NCI-H1092 (cell line): ENCODE measurements at places on chromosomes 2 and 18.

DNA sequence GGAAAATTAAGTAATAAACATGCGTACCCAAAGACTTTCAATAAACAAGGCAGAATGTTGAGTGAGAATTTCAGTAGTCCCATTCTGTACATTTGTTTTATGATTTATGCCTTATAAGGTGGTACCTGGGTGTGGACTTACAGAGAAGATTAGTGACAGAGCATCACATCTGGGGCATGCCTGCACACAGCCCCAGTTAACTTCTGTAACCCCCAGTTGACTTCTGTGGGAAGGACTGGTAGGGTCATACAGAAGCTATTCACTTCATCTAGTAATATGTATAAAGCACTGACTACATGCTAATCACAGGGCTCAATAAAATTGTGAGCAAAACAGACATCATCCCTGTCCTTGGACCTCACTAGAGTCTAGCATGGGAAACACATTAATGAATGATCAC lies 16.1 kb downstream of the MREG start:
- DNase-seq, result no peak

GRCh38 chr2:98441706-98442450 lies 2.8 kb upstream of the INPP4A start:
- DNase-seq, result no peak

GRCh38 chr2:16774980-16775898 lies 109.6 kb upstream of the CYRIA start:
- no peak for DNase-seq

GRCh38 chr2:195468771-195469170 lies 188.3 kb upstream of the SLC39A10 start:
- DNase-seq, result no peak

- DNase-seq, result no peak
Measured at GRCh38 chr2:202355993-202356505, 20.1 kb upstream of the BMPR2 start.

DNA sequence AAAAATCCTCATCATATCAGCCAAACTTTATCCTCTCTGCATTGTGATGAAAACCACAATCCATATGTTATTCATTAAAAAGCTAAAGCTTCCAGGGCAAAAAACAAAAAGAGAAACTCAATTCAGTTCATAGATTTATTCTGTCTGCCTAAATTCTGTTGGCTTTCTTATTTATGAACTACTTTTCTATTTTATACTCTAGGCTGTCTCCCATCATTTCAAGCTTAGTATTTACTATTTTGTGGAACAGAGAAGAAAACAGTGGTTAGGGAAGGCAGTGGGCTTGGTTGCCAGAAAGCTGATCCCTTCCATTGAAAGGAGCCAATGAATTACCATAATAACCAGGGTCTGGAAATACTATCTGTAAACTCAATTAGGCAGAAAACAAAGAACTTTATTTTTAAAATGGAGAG lies 71.8 kb downstream of the RAPH1 start:
- DNase-seq, result no peak

DNA sequence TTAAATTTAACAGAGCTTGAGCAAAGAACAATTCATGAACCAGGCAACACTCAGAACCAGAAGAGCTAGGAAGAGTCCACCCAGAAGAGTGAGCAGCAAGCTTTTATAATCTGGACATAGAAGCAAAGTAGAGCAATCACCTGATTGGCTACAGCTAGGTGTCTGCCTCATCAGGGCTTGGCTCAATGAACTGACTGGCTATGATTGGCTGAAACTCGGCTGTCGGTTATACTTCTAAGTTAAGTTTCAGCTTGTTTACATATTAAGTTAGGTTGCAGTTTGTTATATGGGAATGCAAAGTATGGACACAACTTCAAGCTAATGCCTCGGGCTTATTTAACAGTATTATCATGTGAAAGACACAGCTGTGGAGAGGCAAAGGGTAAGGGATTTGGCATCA lies 63.2 kb upstream of the NABP1 start:
- DNase-seq, result no peak

DNA sequence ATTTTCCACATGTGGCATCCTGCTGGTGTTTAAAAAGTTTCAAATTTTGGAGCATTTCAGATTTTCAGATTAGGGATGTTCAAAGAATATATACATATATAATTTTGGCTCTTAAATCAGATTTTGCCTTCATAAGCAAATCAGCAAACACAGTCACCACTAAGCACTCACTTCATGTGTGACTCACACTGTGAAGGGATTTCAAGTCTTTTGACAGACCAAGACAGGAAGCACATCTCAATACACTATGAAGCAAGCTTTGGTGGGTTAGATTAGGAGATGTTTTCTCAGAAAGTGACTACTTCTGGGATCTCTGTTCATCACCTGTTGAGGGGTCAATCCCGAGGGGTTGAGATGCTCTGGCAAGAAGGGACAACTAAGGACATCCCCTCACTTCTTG lies 227.8 kb upstream of the RBBP8 start:
- no peak for DNase-seq

GRCh38 chr2:171081649-171082111 lies 79.0 kb downstream of the TLK1 start:
- no peak for DNase-seq

- no peak for DNase-seq
Measured at GRCh38 chr2:165428926-165429325, 40.6 kb upstream of the CSRNP3 start.

GRCh38 chr2:130813722-130814121 lies 23.0 kb upstream of the ARHGEF4 start:
- no peak for DNase-seq

- DNase-seq, result no peak
Measured at GRCh38 chr2:144659731-144660275, 139.9 kb upstream of the ZEB2 start.

DNA sequence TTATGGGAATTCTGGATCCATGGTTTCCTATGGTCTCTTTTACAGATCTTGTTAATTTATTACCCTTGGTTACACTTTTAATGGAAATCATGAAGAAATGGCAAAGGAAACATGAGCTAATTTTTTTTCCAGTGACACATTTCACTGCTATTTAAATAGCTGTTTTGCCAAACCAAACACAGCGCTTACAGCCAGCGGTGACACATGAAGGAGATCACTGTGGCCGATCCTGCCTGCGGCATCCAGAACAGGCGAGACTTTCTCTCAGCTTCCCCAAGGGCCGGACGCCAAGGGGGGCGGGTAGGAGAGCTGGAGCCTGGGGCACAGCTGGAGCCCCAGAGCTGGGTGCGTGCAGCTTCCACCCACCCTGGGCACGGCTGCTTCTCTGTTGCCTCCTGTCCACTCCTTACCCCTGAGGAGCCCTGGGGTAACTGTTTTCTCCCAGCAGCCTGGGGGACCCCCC lies 81.4 kb upstream of the PKDCC start:
- no peak for DNase-seq

DNA sequence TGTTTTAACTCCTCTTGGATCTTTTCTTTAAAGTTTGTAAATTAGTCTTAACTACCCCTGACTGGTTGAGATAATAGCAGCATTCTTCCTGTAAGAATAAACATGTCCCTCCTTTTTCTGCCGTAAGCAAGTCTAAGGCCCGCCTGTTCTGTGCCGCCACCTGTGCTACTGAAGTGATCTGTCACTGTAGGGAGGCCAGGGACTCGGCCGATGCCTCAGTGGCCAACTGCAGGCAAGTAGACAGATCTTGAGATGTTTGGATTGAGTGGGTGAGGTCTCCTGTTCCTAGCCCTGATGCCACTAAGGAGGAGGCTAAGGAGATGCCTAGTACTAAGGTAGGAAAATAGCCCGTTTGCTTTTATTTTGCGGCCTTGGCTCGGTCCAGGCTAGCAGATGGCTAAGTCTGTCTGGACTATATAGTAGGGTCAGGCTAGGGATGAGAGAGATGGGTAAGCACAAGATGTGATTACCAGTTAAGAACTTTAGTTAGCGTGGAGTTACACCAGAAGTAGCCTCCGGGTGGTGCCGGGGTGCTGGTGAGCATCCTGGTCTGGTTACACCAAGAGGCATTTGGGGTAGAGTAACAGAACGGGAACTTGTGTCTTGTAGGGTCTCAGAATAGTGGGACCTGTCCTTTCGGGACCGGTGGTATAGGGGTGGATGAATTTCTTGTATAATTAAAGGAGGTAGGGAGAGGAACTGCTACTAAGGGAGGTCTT lies 584.2 kb downstream of the SUCLG1 start:
- no peak for DNase-seq

- no peak for DNase-seq
Measured at GRCh38 chr2:25286025-25286400, 55.7 kb downstream of the DNMT3A start.

GRCh38 chr2:54631755-54632154 lies 91.7 kb upstream of the EML6 start:
- DNase-seq, result no peak

GRCh38 chr2:144830543-144830942 lies 310.6 kb upstream of the ZEB2 start:
- DNase-seq, result no peak

GRCh38 chr2:98467652-98468051 lies 23.0 kb downstream of the INPP4A start:
- DNase-seq, result no peak

DNA sequence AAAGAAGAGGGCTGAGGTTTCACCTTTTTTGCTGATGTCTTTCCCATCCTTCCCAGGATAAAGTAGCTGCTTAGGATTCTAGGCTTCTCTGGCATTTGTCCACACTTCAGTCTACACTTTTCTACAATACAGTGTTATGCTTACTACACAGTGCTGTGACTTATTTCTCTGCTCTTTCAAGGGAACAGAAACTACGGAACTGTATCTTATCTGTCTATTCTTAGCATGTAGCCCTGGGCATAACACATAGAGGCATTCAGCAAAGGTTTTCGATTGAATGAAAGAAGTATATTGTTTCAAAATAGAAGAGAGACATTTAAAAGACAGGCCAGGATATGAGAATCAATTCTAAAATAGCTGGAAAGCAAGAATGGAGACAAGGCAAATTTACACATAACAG lies 110.9 kb downstream of the ARHGEF33 start:
- no peak for DNase-seq

DNA sequence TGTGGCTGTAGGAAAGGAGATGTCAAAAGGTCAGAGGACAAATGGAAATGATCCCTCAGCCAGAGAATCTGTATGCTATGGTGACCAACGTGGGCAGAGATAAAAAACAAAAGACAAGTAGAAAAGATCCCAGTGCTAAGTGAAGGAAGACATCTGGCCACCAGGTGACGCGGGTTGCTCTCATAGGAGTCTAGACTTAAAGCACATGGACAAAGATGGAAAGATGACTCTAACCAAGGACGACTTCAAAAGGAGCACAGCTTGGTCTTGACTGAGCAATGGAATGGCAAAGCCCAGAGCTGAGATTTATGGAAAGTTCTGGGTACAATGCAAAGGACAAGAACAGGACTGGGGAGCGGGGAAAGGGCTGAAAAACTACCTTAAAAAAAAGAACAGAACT lies 96.8 kb downstream of the CLIP4 start:
- DNase-seq, result no peak

- DNase-seq, result no peak
Measured at GRCh38 chr2:11659115-11659475, 10.9 kb downstream of the NTSR2 start.

- DNase-seq, result no peak
Measured at GRCh38 chr2:233793465-233794127, 15.5 kb downstream of the MROH2A start.

DNA sequence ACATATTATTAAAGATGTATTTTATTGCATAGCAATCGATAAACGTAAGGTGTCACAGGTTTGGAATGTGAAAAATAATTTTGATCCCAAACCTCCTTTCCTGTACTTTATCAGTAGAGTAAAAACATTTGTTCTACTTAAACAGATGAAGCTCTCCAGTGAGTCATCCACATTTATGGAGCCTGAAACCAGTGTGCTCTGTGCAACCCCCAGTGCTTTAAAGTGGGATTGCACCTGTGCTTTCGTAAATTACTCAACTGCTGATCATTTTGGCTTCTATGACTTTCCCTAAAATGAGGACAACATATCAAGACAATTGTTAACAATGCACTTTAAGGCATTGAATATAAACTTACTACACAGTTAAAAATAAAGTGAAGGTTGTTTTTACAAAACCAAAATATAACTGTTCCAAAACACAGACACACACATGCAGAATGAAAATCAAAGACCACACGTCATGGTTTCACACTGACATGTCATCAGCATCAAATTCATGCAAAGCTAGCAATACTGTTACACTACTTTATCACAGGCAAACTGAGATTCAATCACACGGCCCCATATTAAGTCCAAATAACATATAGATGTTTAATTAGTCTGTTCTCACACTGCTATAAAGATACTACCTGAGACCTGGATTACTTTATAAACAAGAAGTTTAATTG lies 9.7 kb downstream of the TMEM18 start:
- DNase-seq, result no peak

DNA sequence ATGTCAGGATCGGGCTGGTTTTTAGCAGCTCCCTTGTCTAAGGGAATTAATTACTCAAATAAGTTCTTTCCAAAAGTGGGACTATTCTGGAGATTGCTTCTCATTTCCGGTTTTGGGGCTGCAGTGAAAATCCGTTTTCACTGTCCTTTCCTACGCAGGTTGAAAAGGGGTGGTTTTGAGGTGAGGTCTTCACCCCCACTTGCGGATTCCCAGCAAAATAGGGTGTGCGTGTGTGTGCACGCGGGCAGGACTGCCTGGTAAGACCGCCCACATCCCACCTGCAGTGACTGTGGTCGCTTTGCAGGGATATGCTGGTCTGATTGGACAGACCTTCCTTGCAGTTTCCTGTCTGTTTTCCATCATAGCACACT lies 472 bp upstream of the PLEKHM3 start:
- DNase-seq, result no peak

GRCh38 chr2:164012581-164012980 lies 276.8 kb upstream of the FIGN start:
- no peak for DNase-seq

DNA sequence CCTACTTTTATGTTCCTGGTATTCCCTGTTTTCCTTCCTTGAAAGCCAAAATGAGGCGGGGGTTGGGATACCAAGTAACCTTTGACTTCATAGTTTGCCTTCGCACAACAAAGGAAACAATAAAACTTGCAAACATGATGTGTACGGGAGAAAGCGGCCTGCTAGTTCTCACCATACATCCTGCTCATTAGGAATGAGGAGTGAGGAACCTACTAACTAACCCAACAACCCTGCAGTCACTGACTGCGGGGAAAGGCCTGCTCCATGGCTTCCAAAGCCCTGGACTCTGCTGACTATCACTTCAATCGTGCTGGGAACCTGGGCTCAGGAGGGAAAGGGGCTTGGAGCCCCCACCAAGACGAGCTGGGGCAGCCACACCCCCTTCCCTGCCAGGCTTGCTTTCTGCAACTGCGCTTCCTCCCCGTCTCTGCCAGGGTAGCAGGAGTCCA lies 24.2 kb downstream of the RPL31 start:
- DNase-seq, result no peak

GRCh38 chr18:9735238-9735637 lies 27.1 kb downstream of the RAB31 start:
- DNase-seq, result no peak
